Gastrocnemius medialis (tissue), 4 donors: ENCODE measurements at places on chromosomes 13 and 19.

DNA sequence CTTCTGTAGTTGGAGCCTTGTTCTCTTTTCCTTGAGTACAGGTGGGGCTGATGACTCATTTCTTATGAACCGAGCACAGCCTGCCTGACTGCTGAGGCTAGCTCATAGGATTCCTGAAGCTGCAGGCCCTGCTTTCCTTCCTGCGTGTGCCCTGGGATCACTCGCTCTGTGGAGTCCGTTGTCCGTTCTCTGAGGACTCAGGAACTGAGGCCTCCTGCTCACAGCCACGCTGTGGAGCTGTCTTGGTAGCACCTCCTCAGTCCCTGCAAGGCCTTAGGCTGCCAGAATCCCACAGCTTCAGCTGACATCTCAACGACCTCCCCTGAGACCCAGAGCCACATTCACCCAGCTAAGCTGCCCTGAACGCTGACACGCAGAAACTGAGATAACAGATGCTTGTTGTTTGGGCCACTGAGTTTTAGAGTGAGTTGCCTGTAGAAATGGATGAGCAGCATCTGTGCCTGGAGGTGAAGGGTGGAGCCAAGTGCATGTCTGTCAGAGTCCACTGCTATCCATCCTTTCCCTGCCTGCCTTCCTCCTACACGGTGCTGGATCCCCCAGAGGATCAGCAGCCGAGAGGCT is 72.9 kb downstream of the ARHGEF7 start:
- peak; percentile 46 for DNase-seq

GRCh38 chr19:7505288-7505681 is 10.6 kb upstream of the ZNF358 start:
- no peak for DNase-seq

- DNase-seq: no peak
Observed at GRCh38 chr19:14070268-14071050, 2.1 kb upstream of the MISP3 start.

DNA sequence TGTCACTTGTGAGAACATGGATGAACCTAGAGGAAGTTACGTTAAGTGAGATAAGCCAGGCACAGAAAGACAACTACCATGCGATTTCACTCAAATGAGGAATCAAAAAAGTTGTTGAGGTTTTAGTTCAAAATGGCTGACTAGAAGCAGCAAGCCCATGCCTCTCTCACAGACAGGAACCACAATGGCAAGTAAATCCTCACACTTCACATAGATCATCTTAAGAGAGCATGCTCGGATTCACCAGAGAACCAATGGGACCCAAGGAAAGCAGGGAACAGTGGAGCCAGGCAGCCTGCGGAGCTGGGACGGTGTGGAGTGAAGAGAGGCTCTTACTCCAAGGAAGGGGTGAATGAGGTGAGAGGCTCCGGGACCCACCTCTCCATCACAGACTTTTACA is 581.0 kb downstream of the UQCRFS1 start:
- no peak for DNase-seq

GRCh38 chr13:44230736-44231135 is 142.9 kb upstream of the SERP2 start:
- DNase-seq: no peak

- no peak for DNase-seq
Observed at GRCh38 chr19:2579678-2580280, 103.9 kb downstream of the GADD45B start.

DNA sequence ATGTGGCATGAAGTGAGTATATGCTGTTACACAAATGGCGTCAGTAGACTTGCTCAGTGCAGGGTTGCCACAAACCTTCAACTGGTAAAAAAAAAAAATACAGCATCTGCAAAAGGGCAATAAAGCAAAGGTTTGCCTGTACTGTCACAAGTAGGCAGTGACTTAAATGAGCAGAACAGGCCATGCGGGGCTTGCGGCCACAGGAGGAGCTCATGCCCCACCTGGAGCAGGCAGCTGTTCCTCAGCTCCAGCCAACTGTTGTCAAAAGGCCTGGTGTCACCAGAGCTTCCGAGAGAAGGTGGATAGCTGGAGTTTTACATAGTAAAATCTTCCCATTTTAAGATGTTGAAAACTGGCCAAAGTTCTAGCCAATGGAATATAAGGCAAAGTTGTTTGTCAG is 7.7 kb downstream of the ATP7B start:
- DNase-seq: peak; percentile 27

- DNase-seq: no peak
Observed at GRCh38 chr19:35501684-35502083, 11.4 kb upstream of the KRTDAP start.
